ENCODE measurements at places on chromosomes 11 and 22. TPM values are rescaled to one million over a fixed set of nuclear protein-coding genes. Genes with fewer than 3 reads are reported as not detected.

GRCh38 chr22:46113910-46114517 is 36.3 kb upstream of the PPARA start:
- DNase-seq = no peak

DNA sequence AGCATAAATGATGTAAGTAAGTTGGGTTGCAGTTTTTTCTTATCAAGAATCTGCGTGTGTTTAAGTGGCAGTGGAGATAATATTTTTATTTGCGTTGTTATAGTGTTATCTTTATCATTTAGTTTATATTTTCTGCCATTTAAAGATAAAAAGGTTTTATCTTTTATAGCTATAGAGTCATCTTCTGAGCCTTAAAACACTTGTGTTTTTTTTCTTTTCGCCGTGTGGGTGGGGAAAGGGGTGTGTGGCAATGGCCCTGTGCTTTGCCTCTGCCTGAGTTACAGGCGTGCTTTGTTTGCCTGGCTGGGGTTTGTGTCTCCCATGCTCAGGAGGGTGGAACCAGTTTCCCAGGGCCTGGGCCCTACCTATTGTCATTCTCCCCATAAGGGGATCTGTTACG is 16.2 kb downstream of the ARHGEF12 start:
- no peak for DNase-seq

- no peak for DNase-seq
Observed at GRCh38 chr22:37169406-37169805, 18.6 kb downstream of the C1QTNF6 start.

- DNase-seq = no peak
Observed at GRCh38 chr22:29344137-29344536, 28.6 kb upstream of the RASL10A start.

DNA sequence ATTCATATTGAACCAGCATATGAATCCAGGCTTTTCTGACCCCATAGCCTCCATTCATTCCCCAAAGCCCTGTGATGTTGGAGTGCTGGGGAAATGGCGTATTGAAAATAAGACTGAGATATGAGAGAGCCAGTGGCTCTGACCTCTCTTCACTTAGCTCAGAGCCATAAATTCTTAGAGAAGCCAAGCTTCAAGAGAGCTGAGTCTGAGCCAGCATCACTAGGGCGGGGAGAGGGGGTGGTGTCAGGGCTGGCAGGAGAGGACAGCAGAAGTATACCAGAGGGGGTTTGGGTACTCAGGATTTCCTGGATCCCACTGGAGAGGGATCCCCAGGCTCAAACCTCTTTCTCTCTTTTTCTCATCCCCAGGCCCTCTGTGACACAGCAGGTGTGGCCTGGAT is 16.7 kb upstream of the MOGAT2 start:
- DNase-seq = no peak

The ROBO4 gene
- total RNA-seq = not detected

The C22orf42 gene
- not detected for total RNA-seq

GRCh38 chr22:28120691-28121592 is 201.9 kb upstream of the PITPNB start:
- DNase-seq = no peak

DNA sequence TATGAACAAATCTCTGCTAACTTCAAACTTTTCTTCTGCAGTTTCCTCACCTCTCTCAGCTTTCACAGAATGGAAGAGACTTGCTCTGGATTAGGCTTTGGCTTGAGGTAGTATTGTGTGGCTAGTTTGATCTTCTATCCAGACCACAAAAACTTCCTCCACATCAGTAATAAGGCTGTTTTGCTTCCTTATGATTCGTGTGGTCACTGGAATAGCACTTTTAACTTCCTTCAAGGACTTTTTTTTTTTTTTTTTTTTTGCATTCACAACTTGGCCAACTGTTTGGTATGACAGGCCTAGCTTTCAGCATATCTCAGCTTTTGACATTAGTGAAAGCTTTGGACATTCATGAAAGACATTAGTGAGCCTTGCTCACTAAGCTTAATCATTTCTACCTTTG is 47.5 kb upstream of the LRRC55 start:
- DNase-seq = no peak

DNA sequence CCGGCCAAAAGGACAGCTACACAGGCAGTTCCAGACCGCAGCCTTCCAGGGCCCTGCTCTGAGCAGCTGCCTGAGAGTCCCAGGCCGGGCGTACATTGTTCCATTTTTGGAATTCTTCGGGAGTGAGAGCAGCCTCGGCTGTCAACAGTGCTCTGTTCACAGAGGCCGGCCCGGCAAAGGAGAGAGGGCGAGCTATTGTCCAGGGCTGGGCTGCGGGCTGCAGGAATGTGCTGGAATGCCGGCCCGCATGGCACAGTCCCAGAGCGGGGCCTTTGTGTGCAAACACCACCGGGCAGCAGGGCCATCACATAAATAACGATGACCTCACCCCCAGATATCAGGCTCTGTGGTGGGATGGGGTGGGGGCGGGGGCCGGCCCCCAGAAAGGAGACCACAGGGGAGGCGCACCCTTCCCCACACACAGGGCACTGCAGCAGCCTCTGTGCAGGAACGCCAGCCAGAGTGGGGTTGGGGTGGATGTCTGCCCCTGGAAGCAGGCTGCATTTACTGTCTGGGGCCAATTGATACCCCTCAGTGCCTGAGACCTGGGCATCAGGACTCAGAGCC is 15.8 kb downstream of the LINC01488 start:
- no peak for DNase-seq

Data from activated T-cell treated with anti-CD3 and anti-CD28 coated beads, Interleukin-2, amount 50 U/mL, for 4 hours (primary cell).